Smooth muscle cell of the umbilical artery (primary cell): ENCODE measurements at places on chromosomes 16 and 17. TPM values are rescaled to one million over a fixed set of nuclear protein-coding genes. Genes with fewer than 3 reads are reported as not detected.

The SLC9A5 gene
- 1.5 and 2.4 TPM in 2 replicates for total RNA-seq

The KRT25 gene
- total RNA-seq = not detected in 2 replicates

The TMEM204 gene
- total RNA-seq = 1.4 and 4.8 TPM in 2 replicates

The SPATA22 gene
- total RNA-seq = not detected in 2 replicates

The SCARF1 gene
- total RNA-seq = 0.32 and 0.59 TPM in 2 replicates

The ZNF830 gene
- total RNA-seq = 11.3 and 12.8 TPM in 2 replicates

The RAB34 gene
- total RNA-seq = 133 and 148 TPM in 2 replicates

The GPRC5B gene
- total RNA-seq = 5.6 and 18.7 TPM in 2 replicates

The KRT36 gene
- not detected in 2 replicates for total RNA-seq
